ENCODE measurements at places on chromosomes 1 and 21.

- DNase-seq: no peak
These were observed 100.7 kb downstream of the PATJ start for GRCh38 chr1:61842863-61843514.

DNA sequence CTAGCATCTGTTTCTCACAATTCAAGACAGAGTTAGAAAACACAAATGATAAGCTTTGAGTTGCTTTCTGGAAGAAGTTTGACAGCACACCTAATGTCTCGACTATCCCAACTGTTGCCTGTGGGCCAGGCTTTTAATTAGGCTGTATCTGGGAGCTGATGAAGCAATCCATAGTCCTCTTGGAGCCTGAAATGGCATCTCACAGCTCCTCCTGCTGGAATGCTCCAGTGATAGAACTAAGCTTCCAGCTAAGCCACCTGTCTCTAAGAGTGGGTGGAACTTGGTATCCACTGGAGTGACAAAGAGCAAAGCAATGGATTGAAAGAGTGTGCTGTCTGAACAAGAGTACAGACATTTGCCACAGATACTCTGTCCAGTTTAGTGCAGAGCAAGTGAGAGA is 605.3 kb upstream of the NR5A2 start:
- no peak for DNase-seq

DNA sequence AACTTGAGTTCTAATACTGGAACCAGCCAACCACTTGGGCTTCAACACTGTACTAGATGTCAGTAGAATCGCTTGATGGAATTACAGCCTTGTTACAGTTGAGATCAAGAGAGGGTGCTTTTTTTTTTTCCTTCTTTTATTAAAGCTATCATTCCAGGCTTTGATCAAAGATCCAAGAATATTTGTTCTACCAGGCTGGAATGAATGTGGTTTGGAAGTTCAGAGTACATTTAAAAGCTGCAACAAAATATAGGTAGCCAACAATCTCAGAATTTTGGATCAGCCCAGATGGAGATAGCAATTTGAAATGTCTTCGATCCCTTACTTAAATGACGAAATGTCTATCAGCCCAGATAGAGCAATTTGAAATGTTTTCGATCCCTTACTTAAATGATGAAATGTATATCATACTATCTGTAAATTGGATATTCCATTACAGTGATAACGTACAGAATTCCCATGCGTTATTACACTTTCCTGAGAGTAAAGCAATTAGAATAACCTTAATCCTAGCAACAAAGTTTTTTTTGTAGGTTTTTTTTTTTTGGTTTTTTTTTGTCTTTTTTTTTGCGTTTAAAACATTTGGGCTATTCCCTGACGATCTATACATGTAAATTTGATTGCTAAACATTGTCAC is 3.6 kb downstream of the ZNF281 start:
- no peak for DNase-seq

GRCh38 chr1:173409613-173410012 is 67.5 kb upstream of the PRDX6 start:
- no peak for DNase-seq

GRCh38 chr1:29520571-29521437 is 284.5 kb downstream of the PTPRU start:
- DNase-seq: no peak

DNA sequence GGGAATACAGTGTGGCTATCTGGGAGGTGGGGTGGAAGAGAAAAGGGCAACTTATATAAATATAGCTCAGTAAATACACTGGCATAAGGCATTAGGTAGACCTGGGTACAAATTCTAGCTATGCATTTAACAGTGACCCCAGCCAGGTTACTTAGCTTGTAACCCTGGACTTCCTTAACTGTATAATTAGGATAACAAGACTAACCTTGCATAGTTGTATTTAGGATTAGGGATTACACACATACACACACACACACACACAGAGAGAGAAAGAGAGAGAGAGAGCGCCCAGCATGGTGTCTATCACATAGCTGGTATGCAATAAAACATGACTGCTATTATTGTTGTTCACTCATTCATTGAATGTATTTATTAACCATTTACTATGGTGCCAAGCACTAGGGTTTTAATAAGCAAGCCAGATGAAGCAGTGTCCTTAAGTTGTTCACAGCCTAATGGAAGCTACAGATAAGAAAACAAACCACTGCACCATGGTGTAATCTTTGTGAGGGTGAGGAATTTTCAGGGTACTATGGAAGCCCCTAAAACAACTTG is 251.4 kb downstream of the ZNF648 start:
- DNase-seq: no peak
